ENCODE measurements at places on chromosomes 3 and 15. TPM values are rescaled to one million over a fixed set of nuclear protein-coding genes. Genes with fewer than 3 reads are reported as not detected.

GRCh38 chr3:62035402-62036057, 337.8 kb downstream of the FEZF2 start:
- no peak for DNase-seq

LDHAL6B gene
- not detected for total RNA-seq

- DNase-seq = no peak
Observed at GRCh38 chr3:195003006-195003892, 267.7 kb downstream of the XXYLT1 start.

DNA sequence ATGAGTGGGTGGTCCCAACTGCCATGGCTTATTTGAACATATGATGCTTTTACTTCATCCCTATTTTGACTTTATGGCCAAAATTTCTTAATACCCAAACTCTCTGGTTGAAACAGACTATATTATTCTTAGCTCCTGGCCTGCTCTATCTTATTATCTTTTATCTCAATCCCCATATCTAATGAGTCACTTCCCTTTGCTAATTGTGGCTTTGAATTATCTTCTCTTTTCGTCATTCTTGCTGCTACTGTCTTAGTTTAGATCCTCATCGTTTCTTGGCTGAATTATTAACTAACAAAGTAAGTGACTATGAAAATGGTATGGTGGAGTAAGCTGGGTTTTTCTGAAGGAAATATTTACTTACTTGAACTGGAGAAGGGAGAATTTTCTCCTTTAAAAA, 28.2 kb upstream of the DNAJC19 start:
- no peak for DNase-seq

- DNase-seq = no peak
Observed at GRCh38 chr3:190385731-190386688, 2.0 kb upstream of the CLDN16 start.

DNA sequence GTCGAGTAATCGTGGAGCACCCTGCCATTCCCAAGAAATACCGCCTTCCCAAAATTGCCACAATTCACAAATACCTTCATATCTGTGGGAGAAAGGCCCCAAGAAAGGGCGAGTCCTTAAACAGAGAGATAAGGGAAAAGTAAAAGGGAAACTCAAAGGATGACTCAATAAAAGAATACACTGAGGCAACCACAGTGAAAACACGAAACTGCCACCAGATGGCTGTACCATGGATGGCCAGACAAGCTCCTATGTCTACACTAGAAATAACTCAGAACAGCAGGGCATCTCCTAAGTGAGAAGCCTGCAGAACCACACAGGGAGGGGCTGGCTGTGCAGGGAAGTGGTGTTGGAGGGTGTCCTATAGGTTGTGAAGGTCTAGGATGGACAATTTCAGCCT, 25.0 kb downstream of the SRGAP3 start:
- DNase-seq = peak; percentile 48

- DNase-seq = no peak
Observed at GRCh38 chr15:77796046-77796729, 163.5 kb upstream of the LINGO1 start.

DNA sequence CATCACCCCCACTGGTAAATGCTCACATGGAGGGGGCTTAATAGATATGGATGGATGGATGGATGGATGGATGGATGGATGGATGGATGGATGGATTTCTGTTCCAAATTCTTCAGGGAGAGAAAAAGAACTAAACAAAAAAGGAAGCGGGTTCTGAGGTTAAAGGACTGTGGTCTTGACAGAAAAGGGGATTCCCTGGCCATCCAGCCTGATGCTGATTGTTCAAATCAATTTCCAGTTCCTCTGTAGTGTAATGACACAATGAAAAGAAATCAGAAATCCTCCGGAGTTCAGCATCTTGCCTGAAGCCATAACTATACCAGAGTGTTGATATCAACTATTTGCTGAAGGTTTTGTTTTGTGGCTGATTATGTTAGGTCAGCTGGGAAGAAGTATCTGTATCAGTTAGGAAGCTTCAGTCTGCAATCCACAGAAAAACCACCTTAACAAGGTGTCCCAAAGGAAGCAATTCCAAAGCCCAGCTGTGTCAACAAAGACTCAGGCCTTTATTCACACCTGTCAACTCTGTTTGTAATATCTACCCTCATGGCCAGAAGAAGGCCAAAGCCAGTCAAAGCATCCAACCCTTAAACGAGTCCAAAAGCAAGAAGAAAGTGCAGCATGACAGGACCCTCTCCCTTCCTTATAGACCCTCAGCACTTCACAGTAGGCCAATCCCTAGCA, 24.5 kb upstream of the RASA2 start:
- no peak for DNase-seq

DNA sequence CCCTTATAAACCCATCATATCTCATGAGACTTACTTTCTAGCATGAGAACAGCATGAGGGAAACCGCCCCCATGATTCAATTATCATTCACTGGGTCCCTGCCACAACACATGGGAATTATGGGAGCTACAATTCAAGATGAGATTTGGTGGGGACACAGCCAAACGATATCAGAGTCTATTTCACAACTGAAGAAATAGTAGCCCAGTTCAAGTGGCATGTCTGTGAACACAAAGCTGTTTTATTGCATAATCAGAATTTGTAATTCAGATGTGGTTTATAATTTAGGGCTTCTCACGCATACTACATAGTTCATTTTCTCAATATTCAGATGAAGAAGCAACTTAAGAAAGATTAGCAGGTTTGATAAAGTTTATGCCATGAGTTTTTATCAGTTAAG, 1188.0 kb upstream of the ALCAM start:
- DNase-seq = no peak

ZNF80 gene
- 0.53 TPM for total RNA-seq

DNA sequence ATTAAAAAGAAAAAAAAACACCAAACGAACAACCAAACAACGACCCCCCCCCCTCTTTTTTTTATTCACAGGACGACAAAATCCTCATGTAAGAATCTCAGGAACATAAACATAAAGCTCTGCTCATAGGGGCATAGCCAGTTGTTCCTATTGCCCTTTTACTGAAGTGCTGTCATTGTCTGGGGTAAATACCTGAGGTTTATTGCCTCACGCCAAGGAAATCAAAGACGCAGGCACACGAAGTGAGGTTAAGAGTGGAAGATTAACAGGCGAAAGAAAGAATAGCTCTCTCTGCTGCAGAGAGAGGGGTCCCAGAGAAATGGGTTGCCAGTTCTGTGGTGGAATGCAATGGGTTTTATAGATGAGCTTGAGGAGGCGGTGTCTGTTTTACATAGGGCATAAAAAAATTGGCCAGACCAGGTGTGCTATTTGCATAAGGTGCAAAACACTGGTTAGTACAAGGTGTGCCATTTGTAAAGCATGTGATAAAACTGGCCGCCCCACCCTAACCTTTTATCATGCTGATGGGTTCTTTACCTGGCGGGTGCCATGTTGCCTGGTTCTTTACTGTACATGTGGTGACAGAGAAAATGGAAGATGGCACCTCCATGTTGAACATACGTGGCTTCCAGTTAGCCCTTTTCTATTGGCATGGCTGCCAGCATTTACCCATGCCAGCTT, 257.6 kb upstream of the ZPLD1 start:
- no peak for DNase-seq

All from activated naive CD4-positive, alpha-beta T cell treated with anti-CD3 and anti-CD28 coated beads, Interleukin-2, amount 50 U/mL, for 72 hours (primary cell).